Right ventricle myocardium inferior (tissue), 1 donor: ENCODE measurements at places on chromosomes 16 and 17.

GRCh38 chr17:34519282-34519681 lies 60.1 kb upstream of the TMEM132E start:
- DNase-seq = no peak

GRCh38 chr16:88473666-88474534 lies 20.8 kb downstream of the ZFPM1 start:
- peak; percentile 90 for DNase-seq

DNA sequence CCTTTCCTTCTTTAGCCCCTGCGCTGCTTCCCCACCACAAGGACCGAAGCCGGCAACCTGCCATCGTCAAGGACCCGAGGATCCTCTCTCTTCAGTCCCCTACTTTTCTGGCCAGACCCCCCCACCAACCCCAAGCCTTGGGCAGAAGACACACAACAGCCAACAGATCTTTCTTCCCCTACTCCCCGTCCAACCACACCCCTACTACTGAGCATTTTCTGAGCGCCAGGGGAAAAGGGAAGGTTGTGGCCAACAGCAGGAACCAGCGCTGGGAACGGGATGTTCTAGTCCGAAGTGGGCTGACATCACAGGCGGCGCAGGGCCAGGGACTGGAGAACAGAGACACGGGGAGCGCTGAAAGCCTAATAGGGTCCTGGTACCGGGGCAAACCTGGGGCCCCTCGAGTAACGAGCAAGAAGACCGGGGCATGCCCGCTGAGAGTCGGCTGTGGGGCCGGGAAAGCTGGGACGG lies 528 bp downstream of the PER1 start:
- peak; percentile 97 for DNase-seq

DNA sequence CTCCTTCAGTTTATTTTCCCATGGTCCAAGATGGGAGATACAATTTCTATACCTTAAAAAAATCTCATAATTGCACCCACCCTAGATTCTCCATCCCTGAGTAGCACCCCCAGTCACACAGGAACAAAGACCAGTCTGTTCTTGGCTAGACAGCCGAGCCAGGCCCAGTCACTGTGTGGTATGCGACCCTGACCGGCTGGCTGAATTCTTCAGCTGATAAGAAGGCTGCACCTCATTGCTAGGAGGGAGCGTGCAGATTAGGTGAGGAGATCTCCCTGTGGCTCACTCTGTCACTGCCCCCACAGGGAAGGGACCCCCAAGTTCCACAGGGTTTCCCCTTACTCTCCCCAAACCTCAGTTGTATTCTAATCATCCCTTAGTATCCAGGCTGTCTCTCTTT lies 138.7 kb downstream of the SALL1 start:
- DNase-seq = no peak

DNA sequence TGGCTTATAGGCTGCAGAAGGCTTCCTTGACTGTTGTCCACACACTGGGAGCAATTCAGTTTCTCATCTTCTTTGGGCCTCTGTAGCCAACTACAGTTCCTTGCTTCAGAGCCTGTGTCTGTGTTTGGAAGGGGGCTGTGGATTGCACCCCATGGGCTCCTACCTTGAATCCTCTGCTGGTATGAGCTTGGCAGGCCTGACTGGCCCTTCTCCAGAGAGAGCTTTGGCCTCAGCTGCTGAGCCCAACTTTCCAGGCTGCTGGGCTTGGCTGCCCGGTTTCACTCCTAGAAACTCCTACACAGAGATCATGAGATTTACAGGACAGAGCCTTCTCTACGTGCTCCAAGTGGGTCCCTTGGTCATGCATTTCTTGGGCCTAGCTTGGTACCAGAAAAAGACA lies 354.4 kb downstream of the SNX29 start:
- peak; percentile 77 for DNase-seq

GRCh38 chr16:29900102-29900887 lies at the start of gene ASPHD1:
Gene ASPHD1, plus strand, starts transcription at chr16:29900488. Its CDS starts 484 bp downstream, at chr16:29900972.
- DNase-seq = peak; percentile 85

GRCh38 chr16:72380283-72380682 lies 208.3 kb upstream of the PMFBP1 start:
- DNase-seq = no peak

DNA sequence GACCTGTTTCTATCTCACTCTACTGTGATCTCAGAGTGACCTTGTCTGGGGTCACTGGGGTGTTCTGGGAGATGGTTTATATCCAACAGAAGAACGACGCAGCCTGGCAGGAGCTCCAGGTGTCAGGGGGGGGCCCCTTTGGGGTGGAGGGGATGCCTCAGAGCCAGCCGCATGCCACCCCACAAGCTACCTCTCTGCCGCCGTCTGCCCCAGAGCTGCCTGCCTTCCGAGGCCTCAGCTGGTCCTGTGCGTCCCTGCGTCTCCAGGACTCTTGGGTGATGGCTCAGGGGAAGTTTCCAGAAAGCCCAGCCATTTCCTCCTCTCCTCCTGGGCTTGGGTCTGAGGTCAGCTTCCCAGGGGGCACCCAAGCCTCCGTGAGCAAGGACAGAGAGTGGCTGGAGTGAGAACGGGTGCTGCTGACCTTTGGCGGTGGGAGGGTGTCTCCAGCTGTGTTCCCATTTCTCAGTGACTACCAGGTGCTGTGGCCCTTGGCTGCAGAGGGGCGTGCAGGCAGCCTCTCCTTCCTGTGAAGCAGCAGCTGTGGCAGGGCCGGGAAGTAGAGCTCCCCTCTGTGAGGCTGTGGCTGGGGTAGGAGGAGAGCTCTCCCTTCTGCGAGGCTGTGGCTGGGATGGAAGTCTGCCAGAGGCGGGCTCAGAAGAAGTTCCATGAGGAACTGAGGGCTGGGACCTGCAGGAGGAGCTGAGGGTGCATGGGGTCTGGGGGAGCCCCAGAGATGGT lies 19.8 kb downstream of the JPH3 start:
- peak; percentile 39 for DNase-seq

DNA sequence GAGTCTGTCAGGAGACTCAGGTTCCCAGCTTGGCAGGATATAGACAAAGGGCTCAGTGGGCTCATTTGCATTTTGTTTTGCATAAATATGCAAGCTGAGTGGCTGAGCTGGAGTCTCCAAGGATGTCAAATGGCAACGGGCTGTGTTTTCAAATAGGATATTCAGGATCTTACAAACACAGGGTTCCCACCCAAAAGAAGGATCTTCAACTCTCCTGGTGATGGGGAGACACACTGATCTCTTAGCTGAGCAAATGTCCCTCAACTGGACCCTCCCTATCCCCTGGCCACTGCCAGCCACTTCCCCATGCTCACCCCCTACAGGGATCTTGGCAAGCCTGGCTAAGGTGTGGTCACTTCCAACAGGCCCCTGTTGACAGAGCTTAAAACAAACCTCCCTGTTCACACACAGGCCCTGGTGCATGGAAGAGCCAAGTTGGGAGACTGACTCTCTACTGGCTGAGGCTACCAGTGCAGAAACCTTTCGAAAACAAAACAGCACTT lies 61.6 kb downstream of the SOX9 start:
- no peak for DNase-seq

- DNase-seq = no peak
Measured at GRCh38 chr17:44788139-44788538, 29.4 kb downstream of the ADAM11 start.
